H1 (cell line): ENCODE measurements at places on chromosomes 11 and 22. TPM values are rescaled to one million over a fixed set of nuclear protein-coding genes. Genes with fewer than 3 reads are reported as not detected.

- DNase-seq, result no peak
Measured at GRCh38 chr11:120222916-120223315, 12.1 kb downstream of the OAF start.

Gene ROBO4
- not detected in 2 replicates for total RNA-seq

DNA sequence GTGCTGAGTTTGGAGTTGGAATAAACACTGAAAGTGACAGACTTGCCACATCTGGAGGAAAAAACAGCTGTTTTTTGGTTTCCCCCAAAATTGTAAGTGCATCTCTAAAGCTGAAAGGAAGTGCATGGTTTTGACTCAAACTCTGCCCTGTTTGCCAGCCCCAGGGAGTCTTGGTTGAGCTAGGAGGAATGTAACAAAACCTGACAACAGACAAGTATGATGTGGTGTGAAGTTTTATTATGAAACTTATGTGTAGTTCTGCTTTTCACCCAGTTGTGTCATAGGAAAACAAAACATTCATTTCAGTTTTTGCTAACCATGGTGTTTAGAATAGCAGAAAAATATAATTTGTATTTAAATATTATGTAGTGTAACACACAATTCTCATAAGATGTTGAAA lies 31.7 kb upstream of the PDE3B start:
- no peak for DNase-seq

- DNase-seq, result no peak
Measured at GRCh38 chr11:36452236-36452940, 57.7 kb downstream of the TRAF6 start.

Gene ACRV1
- total RNA-seq, result not detected in 2 replicates

Gene OR5L2
- total RNA-seq, result not detected in 2 replicates

DNA sequence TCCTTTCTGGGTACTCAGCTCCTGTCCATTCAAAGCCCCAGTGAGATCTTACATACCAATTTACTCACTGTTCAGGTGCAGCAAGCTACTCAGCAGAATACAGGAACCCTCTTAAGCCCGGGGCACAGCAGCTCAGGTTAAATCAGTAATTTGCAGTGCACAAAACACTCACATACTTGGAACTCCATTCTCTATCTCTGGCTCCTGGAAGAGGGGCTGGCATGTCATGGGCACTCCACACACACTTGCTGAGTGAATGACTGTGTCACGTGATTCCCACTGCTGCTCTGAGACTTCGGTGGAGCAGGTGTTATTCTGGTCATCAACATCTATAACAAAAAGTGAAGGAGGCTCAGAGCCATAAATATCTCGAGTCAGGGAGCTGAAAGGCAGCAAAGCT lies 157.3 kb upstream of the BDNF start:
- no peak for DNase-seq

Gene PGA3
- not detected in 2 replicates for total RNA-seq

DNA sequence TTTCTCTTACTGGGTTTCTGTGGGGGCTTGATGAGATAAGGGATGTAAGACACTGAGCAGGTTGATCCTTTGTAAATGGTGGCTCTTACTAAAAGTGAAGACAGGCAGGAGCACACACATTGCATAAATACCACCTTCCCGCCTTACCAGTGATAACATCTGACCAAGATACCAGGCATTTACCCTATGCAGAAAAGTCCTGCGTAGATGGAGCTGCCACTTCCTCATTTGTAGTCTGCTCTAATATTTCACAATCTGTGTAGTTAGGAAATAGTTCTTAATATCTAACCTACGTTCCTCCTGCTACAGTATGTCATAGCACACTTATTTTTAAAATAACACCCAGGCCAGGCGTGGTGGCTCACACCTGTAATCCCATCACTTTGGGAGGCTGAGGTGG lies 23.9 kb upstream of the SWAP70 start:
- no peak for DNase-seq

- DNase-seq, result no peak
Measured at GRCh38 chr11:132910011-132910760, 622.1 kb downstream of the OPCML start.

DNA sequence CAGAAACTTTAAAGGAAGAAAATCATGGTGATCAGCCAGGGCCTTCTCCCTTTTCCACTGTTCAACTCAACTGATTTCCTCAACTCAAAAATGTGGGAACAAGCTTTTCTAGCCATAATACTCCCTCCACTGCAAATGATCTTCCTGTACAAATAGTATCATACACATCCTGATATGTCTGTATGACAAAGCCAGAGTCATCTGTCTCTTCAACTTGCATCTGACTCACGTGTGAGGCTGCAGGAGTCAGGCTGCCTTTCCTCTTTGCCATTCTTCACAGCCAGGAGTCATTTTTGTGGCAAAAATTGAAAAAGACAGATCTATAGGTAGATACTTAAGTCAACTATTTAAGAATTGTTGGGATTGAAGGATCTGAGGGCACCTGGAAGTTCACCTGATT lies 13.3 kb downstream of the PATZ1 start:
- DNase-seq, result no peak

GRCh38 chr11:121513807-121514206 lies 61.0 kb upstream of the SORL1-AS1 start:
- no peak for DNase-seq

- no peak for DNase-seq
Measured at GRCh38 chr22:44848296-44848741, 95.9 kb downstream of the ARHGAP8 start.

DNA sequence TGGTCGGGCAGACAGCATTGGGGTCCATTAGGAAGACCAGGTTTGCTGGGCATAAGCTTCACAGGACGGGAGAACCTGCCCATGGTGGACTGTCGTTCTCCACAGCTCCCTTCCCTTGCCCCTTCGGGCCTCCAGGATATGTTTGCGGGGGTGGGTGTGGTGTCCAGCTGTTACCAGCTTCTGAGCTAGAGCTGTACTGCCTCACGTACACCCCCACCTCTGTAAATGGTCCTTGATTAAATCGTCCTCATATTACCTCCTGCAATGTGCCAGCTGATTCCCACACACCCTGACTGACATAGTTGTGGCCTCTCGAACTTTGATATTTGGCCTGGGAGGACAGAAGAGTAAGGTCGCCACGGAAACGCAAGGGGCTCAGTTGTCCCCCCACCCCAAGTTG lies 16.2 kb upstream of the BCR start:
- DNase-seq, result no peak

- no peak for DNase-seq
Measured at GRCh38 chr22:29116397-29117123, 43.7 kb downstream of the KREMEN1 start.

DNA sequence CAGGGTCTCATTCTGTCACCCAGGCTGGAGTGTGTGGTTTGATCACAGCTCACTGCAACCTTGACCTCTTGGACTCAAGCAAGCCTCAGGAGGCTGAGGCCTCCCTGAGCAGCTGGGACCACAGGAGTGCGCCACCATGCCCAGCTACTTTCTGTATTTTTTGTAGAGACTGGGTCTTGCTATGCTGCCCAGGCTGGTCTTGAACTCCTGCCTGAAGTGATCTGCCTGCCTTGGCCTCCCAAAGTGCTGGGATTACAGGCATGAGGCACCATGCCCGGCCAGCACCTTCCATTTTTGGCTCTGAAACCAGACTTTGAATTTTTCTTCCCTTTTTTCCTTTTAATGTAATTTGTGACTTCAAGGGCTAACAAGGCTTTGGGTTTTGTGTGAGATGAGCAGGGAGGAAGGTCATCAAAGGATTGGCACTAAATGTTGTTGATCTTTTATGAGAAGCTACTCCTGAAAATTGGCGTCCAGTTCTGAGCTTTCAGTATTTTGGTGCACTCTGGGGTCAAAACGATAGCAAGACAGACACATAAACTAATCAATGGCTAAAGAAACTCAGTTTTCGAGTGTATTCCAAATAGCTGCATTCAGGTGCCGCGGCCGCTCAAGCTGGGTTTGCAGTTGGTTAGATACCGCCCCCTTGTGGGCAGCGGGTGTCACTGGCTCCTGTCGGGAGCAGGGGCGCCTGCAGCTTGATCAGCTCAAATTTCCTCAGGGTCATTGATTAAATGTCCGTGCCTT lies 51.9 kb upstream of the CLMP start:
- DNase-seq, result peak; percentile 61

Gene FGF4
- 2.0 TPM in 2 replicates for total RNA-seq

DNA sequence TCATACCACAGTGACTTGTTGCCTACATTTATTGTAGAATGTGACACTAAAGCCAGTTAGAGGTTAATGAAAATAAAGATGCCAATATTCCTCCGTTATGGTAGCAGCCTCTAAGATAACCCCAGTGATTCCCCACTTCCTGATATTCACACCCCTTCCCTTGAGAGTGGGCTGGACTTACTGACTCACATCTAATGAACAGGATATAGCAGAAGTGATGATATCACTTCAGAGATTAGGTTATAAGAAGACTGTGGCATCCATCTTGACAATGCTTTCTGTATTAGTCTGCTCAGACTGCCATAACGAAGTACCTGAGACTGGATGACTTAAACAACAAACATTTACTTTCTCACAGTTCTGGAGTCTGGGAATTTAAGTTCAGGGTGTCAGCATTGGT lies 149.6 kb upstream of the MTNR1B start:
- no peak for DNase-seq

Gene SEC14L2
- total RNA-seq, result 2.8 and 4.3 TPM in 2 replicates

DNA sequence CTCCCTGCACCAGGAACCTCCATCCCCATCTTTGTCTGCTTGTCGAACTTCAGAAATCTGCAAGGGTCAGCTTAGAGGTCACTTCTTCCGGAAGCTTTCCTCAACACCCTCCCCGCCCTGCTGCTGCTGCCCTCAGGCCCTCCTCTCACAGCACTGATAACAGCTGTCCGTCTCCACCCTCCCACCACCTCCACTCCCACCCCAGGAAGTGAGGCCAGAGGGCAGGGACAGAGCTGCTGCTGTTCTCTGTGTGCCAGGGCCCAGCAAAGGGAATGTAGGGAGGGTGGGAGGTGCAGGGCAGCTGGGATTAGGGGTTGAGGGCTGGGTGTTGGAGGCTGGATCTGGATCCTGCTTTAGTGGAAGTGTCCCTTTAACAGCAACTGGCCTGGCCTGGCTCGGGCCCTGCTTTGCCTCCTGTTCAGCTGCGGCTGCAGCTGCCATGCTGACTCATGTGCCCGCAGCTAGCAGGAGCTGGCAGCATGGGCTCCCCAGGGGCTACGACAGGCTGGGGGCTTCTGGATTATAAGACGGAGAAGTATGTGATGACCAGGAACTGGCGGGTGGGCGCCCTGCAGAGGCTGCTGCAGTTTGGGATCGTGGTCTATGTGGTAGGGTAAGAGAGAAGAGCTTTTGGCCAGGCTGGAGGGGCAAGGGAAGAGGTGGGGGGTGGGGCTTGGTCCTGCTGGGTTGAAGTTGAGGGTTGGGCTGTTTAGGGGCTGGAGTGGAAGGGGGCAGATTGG lies at the start of gene P2RX6:
P2RX6 (plus strand) TSS at position 440 of the 740 bp plus-strand sequence; CDS start at position 450, 10 bp downstream.
- DNase-seq, result no peak

Gene OR51B5
- total RNA-seq, result not detected in 2 replicates

GRCh38 chr11:85776951-85777602 lies 33.9 kb downstream of the SYTL2 start:
- no peak for DNase-seq

DNA sequence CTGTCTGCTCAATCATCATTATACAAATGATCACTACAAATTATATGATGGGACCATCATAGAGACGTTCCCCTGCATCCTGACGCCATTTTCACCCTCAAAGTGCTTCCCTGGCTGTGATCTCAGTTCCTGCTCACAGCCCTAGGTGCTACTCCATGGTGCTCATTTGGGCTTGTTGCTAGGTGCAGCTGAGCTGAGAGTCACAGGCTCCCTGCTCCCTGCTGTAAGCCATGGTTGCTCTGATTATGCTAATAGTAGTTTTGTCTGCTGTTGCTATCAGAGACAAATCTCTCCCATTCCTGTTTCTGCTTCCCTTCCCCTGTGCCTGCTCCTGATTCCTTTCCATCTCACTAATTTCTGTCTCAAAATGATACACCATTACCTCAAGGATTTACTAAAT lies 474.3 kb downstream of the METTL15 start:
- DNase-seq, result no peak

Gene APOL4
- not detected in 2 replicates for total RNA-seq

- DNase-seq, result no peak
Measured at GRCh38 chr11:19441752-19442553, 201.2 kb upstream of the E2F8 start.
